ENCODE measurements at places on chromosomes 1 and 21.

DNA sequence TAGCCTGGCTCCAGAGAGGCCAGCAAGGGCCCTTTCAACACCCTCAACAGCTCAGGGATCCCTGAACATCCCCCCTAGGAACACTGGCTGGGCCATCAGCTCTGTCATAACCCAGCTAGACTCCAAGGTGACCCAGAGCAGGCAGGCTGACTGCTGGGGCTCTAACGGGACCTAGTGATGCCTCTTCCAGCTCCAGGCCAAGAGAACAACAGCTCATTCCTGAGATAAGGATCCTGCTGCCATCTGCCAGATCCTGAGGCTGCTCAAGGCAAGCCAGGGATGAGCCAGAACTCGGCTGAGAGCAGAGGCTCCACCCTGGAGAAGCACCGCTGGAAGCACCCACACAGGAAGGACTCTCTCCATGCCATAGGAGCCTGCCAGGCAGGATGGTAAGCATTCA is 2.0 kb downstream of the VSIG8 start:
- DNase-seq, result no peak

DNA sequence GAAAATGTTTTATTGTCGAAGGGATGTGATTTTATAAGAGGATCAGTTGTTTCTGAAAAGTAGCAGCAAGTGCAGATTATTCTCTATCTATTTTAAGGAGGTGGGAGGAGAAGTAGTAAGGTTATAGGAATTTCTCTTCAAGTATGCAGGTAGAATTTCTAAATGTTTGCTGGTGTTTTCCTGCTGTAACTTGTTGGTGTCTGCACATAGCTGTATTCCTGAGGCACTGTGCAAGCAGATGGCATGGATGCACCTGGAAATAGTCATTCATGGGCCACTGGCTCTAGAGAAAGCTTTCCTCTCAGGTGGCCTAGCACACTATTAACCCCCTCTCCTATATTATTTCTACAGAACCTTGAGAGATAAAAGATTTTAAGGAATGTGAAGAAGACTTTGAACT is 30.3 kb upstream of the PODN start:
- DNase-seq, result no peak

GRCh38 chr1:226476648-226477319 is 68.9 kb upstream of the PARP1 start:
- no peak for DNase-seq

DNA sequence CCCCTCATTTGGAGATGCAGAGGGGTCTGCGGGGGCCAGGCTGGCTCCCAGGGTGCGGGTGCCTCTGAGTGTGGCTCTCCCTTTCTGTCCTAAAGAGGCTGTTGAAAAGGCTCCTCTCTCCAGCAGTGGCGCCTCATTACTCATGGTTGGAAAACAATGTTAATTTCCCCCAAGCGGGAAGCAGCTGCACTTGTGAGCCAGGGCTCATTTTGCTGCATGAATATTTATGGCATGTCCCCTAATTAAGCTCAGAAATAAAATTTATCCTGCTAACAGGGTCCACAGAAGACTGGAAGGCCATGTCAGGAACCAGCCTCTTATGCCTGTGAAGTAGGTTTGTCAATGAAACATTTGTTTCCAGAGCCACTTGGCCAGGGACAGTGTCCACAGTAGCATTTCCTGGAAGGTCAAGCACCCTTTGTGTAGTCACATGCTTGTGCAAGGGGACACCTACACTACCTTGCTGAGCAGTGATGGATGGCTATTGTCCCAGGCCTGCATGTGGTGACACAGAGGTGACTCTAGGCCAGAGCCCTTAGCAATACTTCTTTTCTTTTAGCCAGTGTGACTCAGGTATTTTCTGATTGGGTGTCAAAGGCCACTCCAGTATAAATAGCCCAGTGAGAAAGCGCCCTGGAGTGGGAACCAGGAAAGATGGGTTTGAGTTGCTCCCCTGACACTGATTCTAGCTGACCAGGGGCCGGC is 259.0 kb downstream of the FOXD2 start:
- no peak for DNase-seq

GRCh38 chr1:181099152-181100014 is 10.9 kb downstream of the IER5 start:
- peak; percentile 73 for DNase-seq

GRCh38 chr1:203210988-203211387 is 18.5 kb downstream of the CHIT1 start:
- no peak for DNase-seq

GRCh38 chr1:232300466-232300865 is 329.5 kb downstream of the SIPA1L2 start:
- no peak for DNase-seq

DNA sequence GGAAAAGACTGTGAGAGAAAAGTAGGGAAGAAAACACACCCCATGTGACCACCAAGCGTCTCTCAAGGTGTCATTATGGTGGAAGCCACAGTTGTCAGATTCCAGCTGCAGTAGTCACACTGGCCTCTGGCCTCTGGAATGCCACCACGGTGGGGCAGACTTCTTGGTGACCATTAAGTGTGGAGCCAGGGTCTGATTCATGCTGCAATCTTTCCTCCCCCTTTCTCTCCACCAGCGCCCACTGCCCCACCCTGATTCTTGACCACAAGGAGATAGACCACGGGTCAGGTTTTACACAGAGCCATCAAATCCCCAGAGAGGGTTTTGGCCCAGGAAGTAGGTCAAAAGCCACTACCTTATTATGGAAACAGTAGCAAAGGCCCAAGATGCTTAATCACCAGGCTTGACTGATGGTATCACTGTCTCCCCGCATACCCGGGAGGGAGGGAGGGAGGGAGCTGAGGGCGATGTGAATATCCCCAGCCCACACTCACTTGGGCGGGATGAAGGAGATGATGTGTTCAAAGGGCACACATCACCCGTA is 52.7 kb upstream of the GRHL3 start:
- peak; percentile 83 for DNase-seq

- no peak for DNase-seq
Measured at GRCh38 chr1:170290991-170291390, 145.2 kb downstream of the NTMT2 start.

DNA sequence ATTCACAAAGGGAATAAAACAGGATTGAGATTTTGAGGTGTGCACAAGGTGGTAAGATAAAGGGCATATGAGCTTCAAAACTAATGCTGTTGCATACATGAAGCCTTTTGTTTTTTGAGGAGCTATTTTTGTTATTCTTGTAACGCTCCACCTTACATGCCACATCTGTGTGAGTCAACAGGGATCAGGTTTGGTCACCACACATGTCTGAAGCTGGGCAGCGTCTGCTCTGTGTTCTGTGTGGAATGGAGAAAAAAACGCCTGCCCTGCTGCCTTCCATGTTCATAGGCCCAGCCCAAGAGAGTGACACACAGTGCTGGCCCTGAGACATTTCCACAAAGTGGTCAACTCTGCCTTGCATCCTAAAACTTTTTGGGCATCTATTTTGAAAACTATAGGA is 67.7 kb downstream of the MPZL1 start:
- DNase-seq, result no peak

- peak; percentile 31 for DNase-seq
Measured at GRCh38 chr1:43373066-43373940, 5.5 kb upstream of the ELOVL1 start.

DNA sequence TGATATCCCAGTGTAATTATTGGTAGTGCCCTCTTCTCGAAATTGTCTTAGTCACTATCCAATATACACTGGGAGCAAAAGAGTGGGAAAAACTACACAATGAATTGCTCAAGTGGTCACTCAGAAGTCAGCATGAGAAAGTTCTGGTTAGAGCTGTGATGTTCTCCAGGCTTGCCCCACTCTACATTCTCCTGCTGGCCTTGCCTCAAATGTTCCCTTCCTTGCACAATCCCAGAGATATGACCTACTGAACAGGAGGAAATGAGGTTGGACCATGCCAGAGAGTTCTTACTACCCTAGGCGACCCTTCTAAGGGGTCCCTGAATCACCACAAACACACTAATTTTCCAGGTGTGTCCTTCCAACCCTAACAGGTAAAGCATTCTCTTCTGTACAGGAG is 40.8 kb downstream of the GLUL start:
- DNase-seq, result no peak

DNA sequence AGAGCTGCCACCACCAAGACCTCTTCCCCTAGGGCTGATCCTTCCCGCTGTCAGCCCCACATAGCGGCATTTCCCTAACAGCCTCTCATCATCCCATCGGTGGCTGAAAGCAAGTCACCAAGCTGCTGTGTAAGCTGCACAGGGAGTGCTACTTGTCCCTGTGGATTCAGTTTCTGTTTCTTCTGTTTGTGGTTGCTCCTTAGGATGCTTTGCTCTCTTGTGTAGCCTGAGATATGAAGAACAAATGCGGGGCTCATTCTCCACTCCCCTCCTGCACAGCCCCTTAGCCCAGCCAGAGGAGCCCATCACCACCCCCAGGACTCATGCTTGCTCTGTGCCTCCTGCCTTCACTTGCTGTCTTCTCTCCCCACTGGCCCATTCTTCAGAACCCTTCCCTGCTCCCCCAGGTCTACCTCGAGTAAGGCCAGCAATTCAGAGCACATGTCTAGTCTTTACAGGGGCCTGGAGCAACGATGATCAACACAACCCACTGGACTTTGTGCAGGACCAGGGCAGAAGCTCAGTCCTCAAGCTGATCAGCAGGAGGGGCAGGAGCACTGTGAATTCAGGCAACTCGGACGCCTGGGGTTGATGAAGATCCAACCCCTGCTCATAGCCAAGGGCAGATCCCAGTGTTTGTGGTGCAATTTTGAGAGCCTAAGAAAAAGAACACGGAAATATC is 82.6 kb upstream of the GALNT2 start:
- DNase-seq, result no peak

GRCh38 chr1:10938741-10939417 is 73.6 kb upstream of the TARDBP start:
- DNase-seq, result no peak

DNA sequence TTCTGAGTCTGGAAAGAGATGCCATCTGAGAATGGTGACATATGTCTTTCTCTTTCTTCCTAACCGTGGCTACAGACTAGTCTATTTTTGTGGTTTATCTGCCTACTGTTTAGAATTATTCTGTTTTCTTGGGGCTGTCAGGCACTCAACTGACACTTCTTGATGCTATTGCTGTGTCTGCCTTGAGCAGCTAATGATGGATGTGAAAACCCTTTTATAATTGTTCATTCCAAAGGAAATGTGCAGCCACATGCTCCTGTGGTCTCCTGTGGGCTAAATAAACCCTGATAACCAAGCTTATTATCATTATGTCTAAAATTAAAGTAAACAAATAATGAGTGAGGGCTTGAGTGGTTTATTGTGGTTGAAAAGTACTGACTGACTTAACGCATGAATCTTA is 52.7 kb upstream of the CXADR start:
- DNase-seq, result no peak

GRCh38 chr21:31195334-31196015 is 148.6 kb downstream of the TIAM1 start:
- no peak for DNase-seq

- peak; percentile 50 for DNase-seq
Measured at GRCh38 chr1:84442256-84442655, 36.8 kb upstream of the RPF1 start.

GRCh38 chr1:11324567-11325165 is 51.7 kb downstream of the UBIAD1 start:
- no peak for DNase-seq

GRCh38 chr1:5730272-5731109 is 261.7 kb downstream of the NPHP4 start:
- DNase-seq, result no peak

GRCh38 chr1:157580179-157580827 is 17.6 kb downstream of the FCRL4 start:
- peak; percentile 32 for DNase-seq

- DNase-seq, result no peak
Measured at GRCh38 chr1:93502571-93502970, 54.7 kb downstream of the FNBP1L start.

DNA sequence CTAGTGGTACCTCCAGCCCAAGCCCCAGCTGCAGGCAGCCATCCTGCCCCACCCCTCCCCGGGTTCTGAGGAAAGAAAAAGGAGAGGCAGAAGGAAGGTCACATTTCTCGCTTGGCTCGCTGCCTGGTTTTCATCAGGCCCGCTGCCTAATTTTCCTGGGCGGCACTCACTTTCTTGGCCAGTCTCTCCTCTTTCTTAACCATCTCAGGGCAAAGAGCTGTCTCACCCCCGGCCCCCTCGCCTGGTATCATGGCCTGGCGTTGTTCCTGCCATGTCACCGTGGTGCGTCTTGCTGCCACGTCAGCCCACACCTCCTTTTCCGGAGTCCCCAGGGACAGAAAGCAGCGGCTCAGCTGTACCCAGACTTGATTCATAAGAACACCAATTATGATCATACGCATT is 26.6 kb upstream of the CASZ1 start:
- no peak for DNase-seq

DNA sequence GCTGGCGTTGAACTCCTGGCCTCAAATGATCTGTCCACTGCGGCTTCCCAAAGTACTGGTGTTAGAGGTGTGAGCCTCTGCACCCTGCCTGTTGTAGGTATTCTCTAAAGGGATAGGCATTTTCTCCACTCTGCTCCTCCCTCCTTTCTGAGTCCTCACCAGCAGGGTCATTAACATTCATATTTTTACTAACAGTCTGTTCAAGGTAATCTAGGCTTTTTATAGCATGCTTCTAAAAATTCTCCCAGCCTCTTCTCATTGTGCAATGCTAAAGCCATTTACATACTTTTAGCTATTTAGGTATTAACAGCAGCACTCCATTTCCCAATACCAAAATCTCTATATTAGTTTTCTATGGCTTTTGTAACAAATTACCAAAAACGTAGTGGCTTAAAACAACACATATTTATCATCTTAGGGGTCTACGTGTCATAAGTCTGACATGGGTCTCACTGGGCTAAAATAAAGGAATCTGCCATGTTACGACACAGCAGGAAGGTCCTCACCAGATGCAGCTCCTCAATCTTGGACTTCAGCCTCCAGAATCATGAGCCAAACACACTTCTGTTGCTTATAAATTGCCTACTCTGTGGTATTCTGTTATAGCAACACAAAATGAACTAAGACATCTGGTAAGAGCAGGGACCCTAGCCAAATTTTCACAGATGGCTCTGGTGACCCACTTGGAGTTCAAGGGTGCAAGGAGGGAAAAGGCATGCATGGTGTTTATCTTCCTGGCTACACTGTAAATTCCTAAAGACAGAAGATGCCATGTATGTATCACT is 2.9 kb upstream of the SLC2A7 start:
- no peak for DNase-seq

GRCh38 chr1:96130432-96130831 is 591.2 kb upstream of the PTBP2 start:
- DNase-seq, result no peak

DNA sequence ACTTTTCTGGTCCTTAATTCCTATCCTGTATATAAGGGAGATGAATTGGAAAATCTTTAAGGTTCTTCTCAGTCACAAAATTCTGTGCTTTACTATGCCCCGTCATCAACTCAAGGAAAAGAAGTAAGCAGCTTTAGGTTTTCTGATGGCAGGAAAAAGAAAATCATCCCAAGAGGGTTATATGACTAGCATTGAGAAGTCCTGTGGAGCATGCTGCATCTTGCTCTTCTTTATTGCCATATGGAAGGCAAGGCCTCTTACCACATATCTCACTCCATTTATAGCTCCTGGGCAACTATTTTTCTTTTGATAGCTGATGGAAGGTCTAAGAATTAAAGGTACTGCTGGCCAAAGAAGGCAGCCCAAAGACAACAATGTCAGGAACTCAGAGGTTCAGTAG is 552.5 kb downstream of the DPYD start:
- DNase-seq, result no peak

GRCh38 chr1:234111458-234112142 is 207.1 kb downstream of the SLC35F3 start:
- peak; percentile 54 for DNase-seq
